ENCODE measurements at places on chromosomes 1 and 21. TPM values are rescaled to one million over a fixed set of nuclear protein-coding genes. Genes with fewer than 3 reads are reported as not detected.

GRCh38 chr1:200888349-200888838, 6.3 kb upstream of the INAVA start:
- no peak for DNase-seq

ZNF593OS gene
- not detected for total RNA-seq

DDOST gene
- total RNA-seq: 164 TPM

GRCh38 chr1:220692436-220693228, 2.5 kb downstream of the C1orf115 start:
- DNase-seq: no peak

- no peak for DNase-seq
Observed at GRCh38 chr21:27078915-27079314, 112.0 kb upstream of the ADAMTS5 start.

- no peak for DNase-seq
Observed at GRCh38 chr1:233607252-233608119, 6.4 kb upstream of the KCNK1 start.

ZSWIM5 gene
- 2.4 TPM for total RNA-seq

DNA sequence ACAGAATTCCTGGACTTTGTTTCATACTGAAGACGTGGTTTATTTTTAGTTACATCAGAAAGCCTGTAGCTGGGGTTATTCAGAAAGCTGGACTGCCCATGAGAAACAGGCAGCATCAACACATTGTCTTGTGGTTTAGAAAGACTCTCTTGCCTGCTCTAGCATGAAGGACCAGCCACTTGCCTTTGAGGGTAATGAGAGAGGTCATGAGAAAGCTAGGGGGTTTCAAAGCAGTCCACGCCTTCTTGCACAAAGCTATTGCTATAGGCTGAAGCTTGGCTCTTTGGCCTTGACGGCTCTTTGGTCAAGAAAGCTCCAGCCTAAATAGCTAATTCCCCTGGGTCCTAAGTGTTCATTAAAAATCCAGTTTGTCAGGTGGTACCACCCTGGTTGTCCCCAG, 208.1 kb downstream of the PRDM2 start:
- DNase-seq: no peak

ANKRD34A gene
- 2.3 TPM for total RNA-seq

DNA sequence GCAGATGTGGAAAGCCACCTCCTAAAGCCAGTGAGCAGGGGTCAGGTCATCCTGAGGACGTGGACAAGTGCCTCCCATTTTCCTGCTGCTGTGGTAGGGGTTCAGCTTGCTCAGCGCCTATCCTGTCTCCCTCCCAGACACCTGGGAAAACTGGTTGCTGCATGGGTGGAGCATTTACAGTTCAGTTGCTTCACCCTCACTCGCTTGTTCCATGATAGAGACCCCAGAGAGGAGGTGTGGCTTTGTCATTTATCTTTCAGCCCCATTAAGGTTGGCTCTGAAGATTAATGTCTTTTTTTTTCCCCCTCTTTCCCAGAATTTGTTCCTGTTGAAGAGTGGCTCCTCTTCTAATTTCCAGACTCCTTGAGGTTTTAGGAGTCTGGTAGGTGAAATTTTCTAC, 9.2 kb downstream of the VANGL1 start:
- no peak for DNase-seq

Measured in posterior vena cava (tissue), 2 donors.